ENCODE measurements at places on chromosomes 6 and 20.

DNA sequence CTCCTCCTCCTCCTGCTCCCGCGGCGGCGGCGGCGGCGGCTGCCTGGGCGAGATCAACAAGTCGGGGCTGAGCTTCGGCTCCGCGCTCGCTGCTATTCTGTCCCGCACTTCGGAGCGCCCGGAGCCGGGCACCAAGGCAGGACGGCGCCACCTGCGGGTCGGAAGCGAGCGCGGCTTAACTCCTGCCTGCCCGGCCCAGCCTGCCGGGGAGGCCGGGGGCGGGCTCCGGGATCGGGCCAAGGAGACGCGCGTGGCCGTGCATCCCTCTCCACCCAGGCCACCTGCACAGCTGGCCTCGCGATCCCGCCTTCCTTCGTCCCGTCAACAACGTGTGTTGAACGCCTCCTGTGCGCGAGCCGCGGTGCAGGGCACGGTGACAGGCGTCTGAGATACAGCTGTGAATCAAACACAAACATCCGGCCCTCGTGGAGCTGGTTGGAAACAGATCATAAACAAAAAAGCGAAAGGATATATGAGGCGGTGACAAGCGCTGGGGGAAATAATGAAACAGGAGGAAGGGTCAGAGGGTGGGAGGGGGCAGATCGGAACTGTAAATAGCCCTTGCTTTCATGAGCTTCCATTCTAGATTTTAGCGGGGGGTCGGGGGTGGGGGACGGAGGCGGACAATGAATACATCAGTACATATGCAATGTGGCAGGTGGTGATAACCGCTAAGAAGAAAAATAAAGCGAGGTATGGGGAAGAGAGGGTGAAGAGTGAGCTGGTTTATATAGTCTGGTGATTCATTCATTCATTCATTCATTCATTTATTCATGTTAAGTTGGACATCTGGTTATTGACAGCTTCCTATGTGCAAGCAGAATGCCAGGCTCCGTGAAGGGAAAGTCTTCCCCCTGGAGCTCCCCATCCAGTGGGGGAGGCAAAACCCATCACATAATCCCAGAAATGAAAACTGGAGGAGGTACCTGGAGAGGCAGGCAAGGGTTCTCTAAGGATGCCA is 2.0 kb upstream of the KCNB1 start:
- peak; percentile 57 for DNase-seq

DNA sequence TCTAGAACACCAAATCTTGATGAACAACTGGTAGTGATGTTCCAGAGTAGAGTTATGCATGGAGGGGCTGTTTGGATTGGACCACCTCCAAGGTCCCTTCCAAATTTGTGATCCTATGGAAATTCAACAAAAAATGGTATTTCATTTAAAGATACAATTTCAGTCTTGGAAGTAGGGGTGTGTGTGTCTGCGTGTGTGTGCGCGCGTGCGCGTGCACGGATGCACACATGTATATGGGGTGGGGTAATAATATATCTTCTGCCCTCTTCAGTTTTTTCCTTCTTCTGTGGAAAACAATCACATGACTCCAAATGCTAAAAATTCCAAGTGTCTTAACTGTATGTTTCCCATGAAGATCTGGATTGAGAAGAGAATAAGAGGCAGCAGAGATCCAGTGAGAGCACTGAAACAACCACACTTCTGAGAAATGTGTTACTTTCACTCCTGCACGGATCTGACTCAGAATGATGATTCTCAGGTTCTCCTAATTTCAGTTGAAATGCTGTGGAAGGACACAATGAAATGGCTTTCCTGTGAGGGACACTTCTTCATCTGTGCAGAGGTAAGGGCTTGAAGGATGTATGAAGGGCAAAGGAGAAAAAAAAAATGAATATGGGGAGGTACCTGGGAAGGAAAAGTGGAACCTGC is 10.6 kb upstream of the IL17F start:
- no peak for DNase-seq

DNA sequence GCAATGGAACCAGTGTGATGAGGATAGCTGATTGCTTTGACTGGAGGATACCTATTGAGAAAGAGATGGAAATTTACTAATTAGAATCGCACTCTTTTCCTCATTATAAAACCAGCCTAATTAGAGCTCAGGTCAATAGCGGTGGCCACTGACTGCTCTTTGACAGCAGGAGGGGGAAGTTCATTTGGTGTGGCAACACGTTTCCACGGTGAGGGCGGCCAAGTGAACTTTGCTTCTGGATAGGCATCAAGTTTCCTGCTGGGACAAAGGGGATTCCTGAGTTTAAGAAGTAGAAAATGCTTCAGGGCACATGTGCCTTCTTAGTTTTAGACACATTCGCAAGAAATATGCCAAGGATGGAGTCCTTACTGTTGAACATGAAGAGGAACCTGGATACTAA is 145.3 kb upstream of the NRN1 start:
- DNase-seq = no peak

DNA sequence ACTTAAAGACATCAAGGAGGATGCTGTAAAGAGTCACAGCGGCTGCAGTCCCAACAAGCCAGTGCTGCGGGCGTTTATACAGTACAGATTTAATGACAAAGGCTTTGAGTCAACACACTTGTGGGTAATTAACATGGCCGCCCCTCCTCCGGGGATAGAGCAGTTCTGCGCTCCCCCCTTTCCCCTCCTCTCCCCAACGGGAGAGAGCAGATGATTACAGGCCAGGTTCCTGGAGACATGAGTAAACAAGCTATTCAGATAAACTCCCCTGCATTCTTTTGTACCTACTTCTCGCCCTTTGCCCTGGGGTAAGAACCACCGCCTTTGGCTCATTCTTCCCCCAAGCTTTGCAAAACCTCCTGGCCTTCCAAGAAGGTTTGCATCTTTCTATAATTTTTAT is 23.6 kb upstream of the FABP7 start:
- no peak for DNase-seq

All from iPS DF 6.9 (cell line).